ENCODE measurements at places on chromosomes 13 and 19.

GRCh38 chr19:48418317-48419064, 25.0 kb downstream of the GRIN2D start:
- no peak for DNase-seq

GRCh38 chr13:43792076-43792881, 5.5 kb upstream of the ENOX1 start:
- DNase-seq: no peak

- no peak for DNase-seq
Observed at GRCh38 chr13:61486496-61486895, 70.8 kb upstream of the PCDH20 start.

GRCh38 chr19:52099497-52100138, 4.1 kb upstream of the ZNF841 start:
- no peak for DNase-seq

DNA sequence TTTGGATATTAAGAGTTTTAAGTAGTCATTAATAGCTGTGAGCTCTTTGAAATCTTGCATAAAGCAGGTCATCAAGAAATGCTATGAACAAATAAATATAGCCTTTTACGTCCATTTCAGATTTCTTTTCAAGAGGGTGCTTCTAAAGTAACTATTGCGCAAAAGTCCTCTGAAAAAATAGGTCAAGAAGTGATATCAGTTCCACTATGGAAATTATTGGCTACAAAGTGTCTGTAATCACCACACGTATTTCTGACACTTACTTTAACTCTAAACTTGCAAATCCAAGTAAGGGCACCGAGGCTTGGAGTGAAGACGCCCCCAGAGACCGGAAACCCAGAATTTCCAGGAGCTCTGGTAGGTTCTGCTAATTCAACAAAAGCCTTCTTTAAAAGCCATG, 44.9 kb upstream of the STARD13 start:
- no peak for DNase-seq

- DNase-seq: no peak
Observed at GRCh38 chr19:40800339-40800996, 1.5 kb downstream of the EGLN2 start.

GRCh38 chr13:113547238-113547971, 37.1 kb upstream of the TFDP1 start:
- no peak for DNase-seq

GRCh38 chr13:110984381-110984780, 69.5 kb upstream of the ANKRD10 start:
- DNase-seq: no peak

DNA sequence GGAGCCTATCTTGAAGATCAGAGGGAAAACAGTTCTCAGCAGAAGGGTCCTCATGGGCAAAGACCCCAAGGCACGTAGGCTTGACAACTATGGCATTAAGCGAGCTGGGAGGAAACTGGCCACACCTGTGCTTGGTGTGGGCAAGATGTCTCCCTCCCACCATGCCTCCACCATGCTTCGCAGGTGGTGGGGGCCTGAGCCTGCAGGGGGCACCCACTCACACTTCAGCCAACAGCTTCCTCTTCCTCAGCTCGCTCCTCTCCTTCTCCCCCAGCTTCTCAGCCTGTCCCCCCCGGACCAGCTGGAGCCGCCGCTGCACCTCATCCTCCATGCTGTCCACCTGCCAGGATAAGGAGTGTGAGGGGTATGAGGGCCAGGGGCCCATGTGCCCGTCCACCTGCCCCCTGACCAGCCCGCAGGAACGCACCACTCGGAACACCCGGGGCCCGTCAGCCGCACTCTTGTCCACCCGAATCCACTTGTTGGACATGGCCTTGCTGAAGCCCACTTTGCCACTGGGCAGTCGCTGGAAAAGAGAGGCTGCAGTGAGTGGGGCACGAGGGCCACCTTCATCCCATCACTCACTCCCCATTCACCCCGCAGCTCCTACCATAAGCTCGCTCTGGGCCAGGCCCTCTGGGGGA, 3.4 kb downstream of the FARSA start:
- no peak for DNase-seq
